IMR-90 (cell line): ENCODE measurements at places on chromosomes 5 and 9. TPM values are rescaled to one million over a fixed set of nuclear protein-coding genes. Genes with fewer than 3 reads are reported as not detected.

The RNF183 gene
- total RNA-seq, result not detected in 2 replicates

The TAF11L10 gene
- total RNA-seq, result not detected in 2 replicates

The CCL27 gene
- 0.18 TPM in 1 of 2 replicates, not detected in the other for total RNA-seq

The PCDHGA9 gene
- total RNA-seq, result 3.9 and 4.5 TPM in 2 replicates

- H3K4me1 ChIP-seq, result peaks cover 18% of the 10 kb centered on the region
- H3K4me3 ChIP-seq, result no peak overlapping the region
- no peak overlapping the region for H3K27ac ChIP-seq
- no peaks in the 10 kb centered on the region for H3K36me3 ChIP-seq
- no peaks in the 10 kb centered on the region for H3K27me3 ChIP-seq
- DNase-seq, result no peak
Observed at GRCh38 chr9:71758277-71758676, 10.0 kb downstream of the CEMIP2 start.

DNA sequence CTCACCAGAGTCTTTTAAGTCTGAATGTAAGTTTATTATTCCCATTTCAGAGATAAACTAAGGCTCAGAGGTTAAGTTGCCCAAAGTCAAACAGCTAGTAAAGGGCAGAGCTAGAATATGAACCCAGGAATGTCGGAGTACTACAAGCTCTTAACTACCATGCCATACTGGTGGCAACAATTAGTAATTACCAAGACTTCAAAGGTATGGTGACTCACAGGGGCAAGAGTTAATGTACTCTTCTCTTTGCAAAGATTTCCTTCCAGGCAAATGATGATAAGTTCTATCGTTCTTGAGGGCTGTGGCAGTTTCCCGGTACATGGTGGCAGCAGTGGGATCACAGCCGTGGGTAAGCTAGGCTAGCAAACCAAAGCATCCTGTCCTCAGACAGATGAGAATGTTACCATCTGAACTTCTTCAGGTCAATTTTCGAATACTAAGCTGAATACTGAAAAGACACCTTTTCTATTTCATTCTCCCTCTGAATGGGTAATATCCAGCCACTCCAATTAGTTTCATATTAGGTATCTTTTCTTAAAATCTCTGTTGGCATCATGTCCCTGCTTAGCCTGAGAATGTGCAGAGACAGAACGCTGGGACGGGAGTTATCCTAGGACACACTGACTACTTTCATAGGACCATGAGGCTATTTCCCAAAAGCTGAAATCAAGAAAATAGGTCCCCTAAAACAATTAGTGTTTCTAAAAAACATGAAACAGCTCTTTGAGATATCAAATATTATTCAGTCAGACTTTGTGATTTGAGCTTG is 117.0 kb upstream of the NR5A1 start:
- peaks cover 3% of the 10 kb centered on the region for H3K4me1 ChIP-seq
- no peaks in the 10 kb centered on the region for H3K27me3 ChIP-seq
- H3K36me3 ChIP-seq, result no peaks in the 10 kb centered on the region
- no peak overlapping the region for H3K4me3 ChIP-seq
- H3K27ac ChIP-seq, result no peak overlapping the region

- H3K27ac ChIP-seq, result no peak overlapping the region
- H3K27me3 ChIP-seq, result no peaks in the 10 kb centered on the region
- DNase-seq, result no peak
- H3K36me3 ChIP-seq, result peaks cover 15% of the 10 kb centered on the region
Observed at GRCh38 chr5:134001938-134002731, 2.6 kb downstream of the VDAC1 start.

- peaks cover 5% of the 10 kb centered on the region for H3K36me3 ChIP-seq
- no peak overlapping the region for H3K27ac ChIP-seq
- no peak for DNase-seq
- no peaks in the 10 kb centered on the region for H3K27me3 ChIP-seq
- H3K4me1 ChIP-seq, result peaks cover 18% of the 10 kb centered on the region
Observed at GRCh38 chr5:154209591-154210081, 19.1 kb downstream of the GALNT10 start.

DNA sequence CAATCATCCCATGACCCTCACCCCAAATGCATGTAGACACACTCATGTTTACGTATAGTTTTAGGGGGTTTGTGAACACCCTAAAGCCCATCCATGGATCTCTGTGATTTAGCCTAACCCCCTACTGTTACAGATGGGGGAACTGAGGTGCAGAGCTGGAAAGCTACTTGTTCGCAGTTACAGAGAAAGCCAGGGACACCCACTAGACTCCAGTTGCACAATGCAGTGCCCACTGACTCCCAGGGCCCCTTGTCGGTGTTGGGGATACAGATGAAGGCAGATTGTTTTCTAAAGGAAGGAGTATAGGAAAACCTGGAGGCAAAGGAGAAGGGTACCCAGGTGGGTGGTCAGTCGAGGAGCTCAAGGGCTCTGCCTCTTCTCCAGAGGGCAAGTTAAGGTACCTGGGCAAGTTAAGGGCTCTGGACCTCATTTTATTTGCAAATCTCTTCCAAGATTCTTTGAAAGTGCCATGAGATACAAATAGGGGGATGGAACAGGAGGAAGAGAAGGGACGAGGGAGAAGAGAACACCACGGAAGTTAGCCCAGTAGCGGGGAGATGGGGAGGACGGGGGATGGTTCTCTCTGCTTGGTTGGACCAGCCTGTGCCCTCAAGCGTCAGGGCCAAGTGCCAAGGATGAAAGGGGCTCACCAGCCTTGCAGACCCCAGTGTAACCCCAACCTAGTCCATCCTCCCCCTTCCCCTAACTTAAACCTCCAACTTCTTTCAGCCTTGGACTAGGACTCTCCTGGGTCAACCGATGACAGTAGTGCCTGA is 958 bp downstream of the MYOZ3 start:
- peaks cover 20% of the 10 kb centered on the region for H3K4me1 ChIP-seq
- peaks cover 9% of the 10 kb centered on the region for H3K27me3 ChIP-seq
- no peak overlapping the region for H3K27ac ChIP-seq
- no peak overlapping the region for H3K4me3 ChIP-seq
- H3K36me3 ChIP-seq, result no peaks in the 10 kb centered on the region

DNA sequence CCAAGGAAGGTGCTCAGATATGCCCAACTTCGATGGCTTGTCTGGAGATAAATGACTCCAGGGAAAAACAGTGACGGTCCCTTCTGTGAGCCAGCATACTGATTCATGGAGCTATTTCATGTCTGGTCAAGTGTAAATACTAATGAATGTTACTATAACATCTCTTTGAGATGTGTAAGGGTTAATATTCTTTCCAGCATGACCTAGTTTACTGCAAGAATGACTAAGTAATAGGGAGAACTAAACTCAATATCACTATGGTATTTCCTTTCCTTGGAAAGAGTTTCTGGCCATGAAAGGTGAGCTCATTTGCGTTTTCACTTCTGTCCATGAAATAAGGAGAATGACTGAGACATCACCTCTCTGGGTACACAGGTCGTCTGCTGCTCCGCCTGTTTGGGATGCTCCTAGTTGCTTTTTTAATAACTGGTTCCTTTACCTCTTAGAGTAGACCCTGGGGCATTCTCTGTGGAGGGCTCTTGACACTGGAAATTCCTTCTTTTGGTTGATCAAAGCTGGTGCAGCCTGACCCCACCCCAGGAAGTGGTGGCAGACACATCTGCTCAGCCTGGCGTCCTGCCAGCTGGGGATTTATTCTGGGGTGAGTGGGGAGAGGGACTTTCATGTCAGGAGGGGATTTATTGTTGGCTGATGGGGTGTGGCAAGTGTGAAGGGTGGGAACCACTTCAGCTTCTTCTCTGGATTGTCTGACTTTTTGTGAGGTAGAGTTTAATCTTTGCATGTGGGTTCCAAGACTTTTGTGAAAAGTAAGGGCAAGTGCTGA is 250.0 kb upstream of the MPDZ start:
- no peak for DNase-seq
- no peaks in the 10 kb centered on the region for H3K27me3 ChIP-seq
- H3K4me1 ChIP-seq, result no peaks in the 10 kb centered on the region
- H3K4me3 ChIP-seq, result no peak overlapping the region
- H3K36me3 ChIP-seq, result no peaks in the 10 kb centered on the region

- H3K27me3 ChIP-seq, result no peaks in the 10 kb centered on the region
- H3K4me3 ChIP-seq, result no peak overlapping the region
- peaks cover 2% of the 10 kb centered on the region; the same call in 1 of the 2 replicates for H3K4me1 ChIP-seq
- H3K36me3 ChIP-seq, result no peaks in the 10 kb centered on the region
Observed at GRCh38 chr5:42858031-42858643, 46.4 kb upstream of the SELENOP start.

DNA sequence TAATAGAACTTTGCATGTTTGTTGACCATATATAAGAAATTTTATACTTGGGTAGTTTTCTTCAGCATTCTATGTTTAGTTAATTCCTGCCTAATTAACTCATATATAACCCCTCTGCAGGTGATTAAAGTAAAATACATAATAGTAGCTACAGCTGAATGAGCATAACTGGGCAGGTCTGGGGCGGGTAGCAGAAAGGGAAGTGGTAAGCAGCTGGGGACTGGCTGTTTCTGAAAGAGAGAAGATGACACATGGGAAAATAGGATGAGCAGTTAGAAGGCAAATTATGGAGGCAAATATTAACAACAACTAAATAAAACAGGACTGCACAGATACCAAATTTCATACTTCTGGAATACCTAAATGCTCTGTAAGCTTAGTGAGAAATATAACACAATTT is 128.1 kb downstream of the CPLANE1 start:
- no peak for DNase-seq
- H3K27me3 ChIP-seq, result no peaks in the 10 kb centered on the region
- H3K27ac ChIP-seq, result no peak overlapping the region
- peaks cover 14% of the 10 kb centered on the region for H3K36me3 ChIP-seq
- H3K4me3 ChIP-seq, result no peak overlapping the region
- peaks cover 4% of the 10 kb centered on the region; the same call in 1 of the 2 replicates for H3K4me1 ChIP-seq

DNA sequence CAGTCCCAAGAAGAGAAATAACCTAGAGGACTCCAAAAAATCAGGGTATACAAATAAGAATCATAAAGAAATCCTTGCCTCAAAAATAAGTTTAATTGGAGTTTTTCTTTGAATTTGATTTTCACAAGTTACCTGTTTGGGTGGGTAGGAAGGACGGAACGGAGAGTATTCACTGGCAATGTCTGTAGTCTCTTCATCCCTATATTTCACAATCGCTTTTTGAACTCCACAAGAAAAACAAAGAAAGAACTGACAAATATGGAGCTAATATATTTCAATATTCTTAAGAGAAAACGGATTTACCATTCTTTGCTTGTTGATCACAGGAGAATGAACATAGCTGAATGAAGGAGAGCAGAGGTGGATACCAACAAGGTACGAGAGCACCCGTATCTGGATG is 30.1 kb downstream of the MTMR12 start:
- no peak overlapping the region for H3K4me3 ChIP-seq
- no peak for DNase-seq
- peaks cover 3% of the 10 kb centered on the region; the same call in 1 of the 2 replicates for H3K4me1 ChIP-seq
- H3K36me3 ChIP-seq, result no peaks in the 10 kb centered on the region
- no peaks in the 10 kb centered on the region for H3K27me3 ChIP-seq

DNA sequence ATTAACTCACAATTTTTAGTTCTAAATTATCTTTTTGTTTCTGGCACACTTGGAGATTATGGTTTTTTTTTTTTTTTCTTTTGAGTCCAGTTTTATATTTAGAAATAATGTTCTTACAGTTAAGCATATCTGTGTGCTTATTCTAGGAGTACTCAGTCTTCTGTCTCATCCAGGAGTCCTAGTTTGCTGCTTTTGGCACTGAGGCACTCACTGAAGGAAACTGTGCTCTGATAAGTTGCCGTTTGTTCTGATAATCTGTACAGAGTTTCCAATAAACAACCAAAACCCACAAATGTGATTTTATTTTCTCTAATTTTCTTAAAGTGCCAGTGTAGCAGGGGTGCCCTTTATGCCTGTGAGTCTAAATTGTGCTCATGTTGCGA is 251.0 kb downstream of the LRRC70 start:
- no peaks in the 10 kb centered on the region for H3K4me1 ChIP-seq
- H3K27ac ChIP-seq, result no peak overlapping the region
- no peak overlapping the region for H3K4me3 ChIP-seq

DNA sequence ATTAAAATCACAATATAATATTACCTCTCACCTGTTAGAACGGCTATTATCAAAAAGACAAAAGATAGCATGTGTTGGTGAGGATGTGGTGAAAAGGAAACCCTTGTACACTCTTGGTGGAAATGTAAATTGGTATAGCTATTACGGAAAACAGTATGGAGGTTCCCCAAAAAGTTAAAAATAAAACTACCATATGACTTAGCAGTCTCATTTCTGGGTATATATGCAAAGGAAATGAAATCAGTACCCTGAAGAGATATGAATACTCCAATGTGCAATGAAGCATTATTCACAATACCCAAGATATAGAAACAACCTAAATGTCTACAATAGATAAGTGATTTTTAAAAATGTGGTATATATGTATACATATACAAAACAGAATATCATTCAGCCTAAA is 199.9 kb downstream of the SNX18 start:
- H3K4me1 ChIP-seq, result peaks cover 28% of the 10 kb centered on the region
- H3K27me3 ChIP-seq, result no peaks in the 10 kb centered on the region
- no peak overlapping the region for H3K4me3 ChIP-seq

DNA sequence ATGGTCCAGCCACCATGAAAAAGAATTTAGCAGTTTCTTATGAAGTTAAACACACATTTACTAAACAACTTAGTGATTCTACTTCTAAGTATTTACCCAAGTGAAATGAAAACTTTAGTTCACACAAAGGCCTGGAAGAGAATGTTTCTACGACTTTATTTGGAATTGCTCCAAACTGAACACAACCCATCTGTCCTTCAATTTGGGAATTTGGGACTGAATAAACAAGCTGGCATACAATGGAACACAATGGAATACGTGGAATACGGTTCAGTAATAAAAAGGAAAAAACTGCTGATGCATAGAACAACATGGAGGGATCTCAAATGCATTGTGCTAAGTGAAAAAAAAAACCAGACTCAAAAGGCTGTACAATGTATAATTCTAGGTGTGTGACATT is 44.6 kb upstream of the BASP1 start:
- no peak overlapping the region for H3K4me3 ChIP-seq
- no peaks in the 10 kb centered on the region for H3K36me3 ChIP-seq
- peaks cover 22% of the 10 kb centered on the region for H3K4me1 ChIP-seq
- no peak for DNase-seq
- H3K27me3 ChIP-seq, result no peaks in the 10 kb centered on the region

- no peak overlapping the region for H3K27ac ChIP-seq
- no peak for DNase-seq
- no peaks in the 10 kb centered on the region for H3K27me3 ChIP-seq
Observed at GRCh38 chr5:179224741-179225140, 120.5 kb downstream of the ADAMTS2 start.

DNA sequence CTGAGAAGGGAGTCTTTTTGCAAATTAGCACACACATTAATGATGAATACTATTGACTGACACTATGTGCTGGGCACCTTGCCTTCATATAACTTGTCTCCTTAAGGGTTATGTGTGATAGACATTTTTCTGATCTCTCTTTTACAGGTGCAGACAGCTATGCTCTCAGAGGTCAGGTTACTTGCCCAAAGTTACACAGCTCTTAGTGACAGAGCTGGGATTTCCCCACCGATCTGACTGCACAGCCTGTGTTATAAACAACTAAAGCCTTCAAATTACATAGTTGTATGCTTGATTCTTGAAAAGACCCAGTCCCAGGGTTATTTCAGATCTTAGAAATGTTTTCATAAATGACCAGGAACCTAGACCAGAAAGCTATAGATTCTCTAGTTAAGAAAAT is 462.7 kb downstream of the EBF1 start:
- H3K4me1 ChIP-seq, result no peaks in the 10 kb centered on the region
- H3K27me3 ChIP-seq, result no peaks in the 10 kb centered on the region
- H3K36me3 ChIP-seq, result no peaks in the 10 kb centered on the region
